ENCODE measurements at places on chromosomes 2 and 18.

DNA sequence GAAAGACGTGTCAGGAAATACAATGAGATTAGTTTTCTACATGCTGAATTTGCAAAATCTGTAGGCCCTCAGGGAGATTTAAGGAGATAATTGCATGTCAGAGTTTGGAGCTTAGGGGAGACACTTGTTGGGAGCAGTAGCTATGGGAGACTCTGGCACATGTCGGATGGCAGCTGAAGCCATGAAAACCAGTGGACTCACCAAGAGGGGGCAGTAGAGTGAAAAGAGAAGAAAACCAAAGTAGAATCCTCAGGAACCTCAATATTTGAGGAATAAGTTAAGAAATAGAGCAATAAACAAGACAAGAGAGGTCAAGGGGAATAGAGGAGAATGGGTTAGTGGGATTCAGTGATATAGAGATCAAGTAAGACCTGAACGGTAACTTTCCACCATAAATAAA is 24.8 kb downstream of the RUFY4 start:
- DNase-seq: no peak

- DNase-seq: no peak
These were observed 319.9 kb upstream of the RBMS1 start for GRCh38 chr2:160813506-160813858.

DNA sequence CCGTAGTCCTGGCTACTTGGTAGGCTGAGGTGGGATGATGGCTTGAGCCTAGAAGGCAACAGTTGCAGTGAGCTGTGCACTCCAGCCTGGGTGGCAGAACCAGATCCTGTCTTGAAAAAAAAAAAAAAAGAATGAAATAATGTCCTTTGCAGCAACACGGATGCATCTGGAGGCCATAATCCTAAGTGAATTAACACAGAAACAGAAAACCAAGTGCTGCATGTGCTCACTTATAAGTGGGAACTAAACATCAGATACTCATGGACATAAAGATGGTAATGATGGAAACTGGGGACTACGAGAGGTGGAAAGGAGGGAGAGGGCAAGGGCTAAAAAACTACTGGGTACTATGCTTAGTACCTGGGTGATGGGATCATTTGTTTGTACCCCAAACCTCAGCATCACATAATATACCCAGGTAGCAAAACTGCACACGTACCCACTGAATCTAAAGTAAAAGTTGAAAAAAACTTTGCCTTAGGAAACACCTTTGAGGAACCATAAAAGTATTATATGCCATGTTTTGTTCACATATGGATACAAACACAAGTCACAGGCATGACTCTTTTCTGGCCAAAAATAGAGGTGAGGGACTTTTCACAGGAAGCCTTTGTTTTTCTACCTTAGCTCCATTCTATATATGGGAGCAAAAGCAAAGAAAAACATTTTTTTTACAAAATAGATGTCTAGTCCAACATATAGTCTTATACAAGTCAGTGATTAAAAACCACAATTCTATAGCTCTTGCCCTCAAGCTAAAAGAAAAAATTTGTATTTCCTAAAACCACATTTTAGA is 36.6 kb downstream of the GPR155 start:
- no peak for DNase-seq

- DNase-seq: peak; percentile 79
These were observed 20.0 kb upstream of the MTCL1 start for GRCh38 chr18:8685141-8685913.

- no peak for DNase-seq
These were observed 138.3 kb downstream of the CDH20 start for GRCh38 chr18:61471541-61471940.

GRCh38 chr2:168671932-168672331 is 130.5 kb upstream of the NOSTRIN start:
- no peak for DNase-seq

GRCh38 chr2:223052548-223053483 is 826 bp downstream of the KCNE4 start:
- DNase-seq: no peak

DNA sequence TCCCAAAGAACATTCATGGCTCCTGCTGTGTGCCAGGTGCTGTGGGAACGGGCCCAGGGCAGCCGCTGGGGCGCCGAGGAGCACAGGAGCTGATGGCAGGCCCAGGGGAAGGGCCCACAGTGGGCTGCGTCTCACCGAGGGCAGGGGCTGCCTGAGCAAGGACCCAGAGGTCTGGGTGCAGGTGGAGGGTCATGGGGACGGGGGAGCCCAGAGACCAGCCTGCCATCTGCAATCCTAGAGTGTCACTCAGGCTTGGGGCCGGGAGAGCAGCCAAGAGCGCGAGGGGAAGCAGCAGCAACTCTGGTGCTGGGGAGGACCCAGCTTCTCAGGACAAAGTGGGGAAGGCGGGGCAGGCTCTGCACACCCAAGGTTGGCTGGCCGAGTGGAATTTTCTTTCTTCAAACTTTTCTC is 207.4 kb downstream of the HDAC4 start:
- DNase-seq: no peak

GRCh38 chr2:238160206-238161129 is 1.7 kb downstream of the ERFE start:
- DNase-seq: no peak

Measured in NCI-H510A treated with DMSO at 0.1 percent for 48 hours (cell line).